ENCODE measurements at places on chromosomes 11 and 22.

DNA sequence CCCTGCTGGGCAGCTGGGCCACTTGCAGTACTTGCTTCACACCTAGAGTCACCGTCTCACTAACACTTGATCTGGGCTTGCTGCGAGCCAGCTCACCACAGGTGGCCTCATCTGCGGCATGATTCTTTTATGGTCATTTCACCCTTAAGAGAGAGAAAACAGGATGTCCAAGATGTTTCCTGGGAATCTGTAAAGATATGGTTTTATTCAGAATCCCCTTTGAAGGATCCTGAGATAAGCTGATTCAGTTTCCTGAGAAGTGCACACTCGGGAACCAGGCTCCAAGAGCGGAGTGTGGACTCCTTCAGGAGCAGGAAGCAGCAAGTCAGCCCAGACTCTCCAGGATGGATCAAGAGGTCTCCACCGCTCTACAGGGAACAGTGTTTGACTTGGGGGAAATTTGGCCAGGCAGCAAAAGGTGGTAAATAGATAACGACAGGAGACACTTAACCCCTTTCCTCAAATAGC, 21.8 kb upstream of the TP53AIP1 start:
- DNase-seq = no peak

DNA sequence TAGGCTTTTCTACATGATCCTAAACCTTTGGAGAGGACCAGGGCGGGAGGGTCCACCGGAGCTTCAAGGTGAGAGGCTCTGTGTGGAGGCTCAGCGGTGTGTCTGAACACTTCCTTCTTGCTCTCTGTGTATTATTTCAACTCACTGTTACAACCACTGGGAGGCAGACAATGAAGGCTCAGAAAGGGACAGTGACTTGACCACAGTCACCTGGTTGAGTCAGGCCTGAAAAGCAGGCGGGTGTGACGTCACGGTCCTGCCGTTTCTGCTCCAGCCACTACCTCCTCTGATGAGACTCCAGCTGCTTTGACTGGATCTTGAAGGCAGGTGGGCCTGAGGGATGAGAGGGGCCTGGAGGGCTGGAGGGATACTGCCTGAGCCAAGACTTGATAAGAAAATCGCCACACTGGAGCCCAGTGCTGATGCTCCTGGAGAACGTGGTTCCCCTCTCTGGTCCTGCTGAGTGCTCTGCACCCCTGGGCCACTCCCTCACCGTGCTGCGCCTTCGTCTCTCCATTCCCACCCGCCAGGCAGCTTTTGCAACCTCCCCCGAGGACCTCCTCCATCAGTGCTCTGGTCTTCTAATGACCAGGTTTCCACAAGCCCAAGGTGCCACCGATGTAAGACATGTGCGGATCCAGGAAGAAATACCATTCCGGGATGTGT, 27.9 kb downstream of the KCNC1 start:
- no peak for DNase-seq

- DNase-seq = no peak
These were observed 9.7 kb downstream of the KDELR3 start for GRCh38 chr22:38477585-38477984.

GRCh38 chr11:61476371-61476770, 32.2 kb upstream of the LRRC10B start:
- DNase-seq = no peak

DNA sequence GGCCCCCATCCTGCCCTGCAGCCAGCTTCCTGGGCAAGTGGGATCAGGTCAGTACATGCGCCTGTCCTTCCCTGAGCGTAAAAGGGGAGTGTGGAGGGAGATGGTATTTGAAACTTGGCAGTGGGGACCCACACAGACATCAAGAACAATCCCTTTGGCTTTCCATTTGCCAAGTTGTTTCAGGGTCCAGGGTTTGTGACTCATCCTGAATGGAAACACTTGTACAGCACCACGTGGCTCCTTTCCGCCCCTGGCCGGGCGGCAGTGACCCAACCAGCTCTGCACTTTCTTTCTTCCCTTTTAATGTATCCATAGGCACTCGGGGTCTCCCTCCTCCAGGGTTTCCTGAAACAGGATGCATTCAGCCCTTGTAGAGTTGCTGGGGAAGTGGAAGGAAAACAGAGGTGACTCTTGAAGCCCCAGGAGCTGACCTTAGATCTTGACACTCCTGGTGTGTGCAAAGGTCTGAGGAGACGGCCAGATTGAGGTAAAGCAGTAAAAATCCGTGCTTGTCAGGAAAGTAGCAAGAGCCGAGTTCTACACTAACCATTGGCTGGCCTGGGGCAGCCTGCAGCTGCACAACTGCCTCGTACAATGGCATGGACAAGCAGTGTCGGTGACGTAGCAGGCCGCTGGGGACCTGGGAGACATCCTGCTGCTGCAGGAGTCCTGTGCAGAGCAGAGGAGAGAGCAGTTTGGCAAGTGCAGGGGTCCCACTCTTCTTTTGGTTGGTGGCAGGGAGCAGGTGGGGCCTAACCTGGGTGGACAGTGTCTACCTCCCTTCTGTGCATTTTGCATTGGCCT, 189.8 kb downstream of the SNX19 start:
- DNase-seq = peak; percentile 53

DNA sequence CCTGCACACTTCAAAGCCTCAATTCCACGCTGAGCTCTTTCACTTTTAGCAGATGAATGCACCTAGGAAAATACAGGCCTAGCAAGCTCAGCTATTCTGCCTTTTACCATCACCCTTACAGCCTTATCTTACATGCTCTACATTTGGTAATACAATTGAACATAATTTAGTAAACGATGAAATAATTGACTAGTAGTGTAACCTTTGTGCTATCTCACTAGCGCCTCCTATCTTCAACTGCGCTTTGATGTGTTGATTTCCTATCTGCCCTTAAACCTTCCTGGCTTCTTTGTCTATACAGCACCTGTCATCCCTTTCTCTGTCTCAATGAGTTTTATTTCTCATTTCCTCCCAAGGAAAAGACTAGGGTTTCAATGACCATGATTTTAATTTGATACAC, 149.7 kb downstream of the LRRC4C start:
- DNase-seq = no peak

GRCh38 chr11:96579656-96580055, 189.8 kb downstream of the JRKL start:
- no peak for DNase-seq

GRCh38 chr11:8061555-8062428, 19.2 kb upstream of the TUB start:
- DNase-seq = no peak

DNA sequence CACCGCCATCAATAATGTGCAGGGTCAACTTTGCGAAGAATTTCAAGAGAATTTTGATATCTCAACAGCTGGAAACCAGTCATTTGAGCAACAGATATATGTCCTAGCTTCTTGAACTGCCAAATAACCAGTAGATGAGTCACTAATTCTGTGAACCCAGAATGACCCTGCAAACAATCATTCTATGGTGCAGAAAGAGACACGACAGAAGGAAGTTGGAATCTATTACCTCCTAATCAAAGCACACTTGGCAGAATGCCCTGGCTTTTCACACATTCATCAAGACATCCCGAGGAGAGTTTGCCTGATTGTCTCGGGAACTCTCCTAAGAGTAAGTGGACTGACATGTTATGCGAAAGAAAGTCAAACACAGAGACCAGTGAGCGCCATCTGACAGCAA, 621.1 kb downstream of the OPCML start:
- DNase-seq = no peak

GRCh38 chr11:7347611-7348431, 96.1 kb downstream of the SYT9 start:
- DNase-seq = no peak

- no peak for DNase-seq
These were observed 741.4 kb downstream of the NTM start for GRCh38 chr11:132111838-132112237.

DNA sequence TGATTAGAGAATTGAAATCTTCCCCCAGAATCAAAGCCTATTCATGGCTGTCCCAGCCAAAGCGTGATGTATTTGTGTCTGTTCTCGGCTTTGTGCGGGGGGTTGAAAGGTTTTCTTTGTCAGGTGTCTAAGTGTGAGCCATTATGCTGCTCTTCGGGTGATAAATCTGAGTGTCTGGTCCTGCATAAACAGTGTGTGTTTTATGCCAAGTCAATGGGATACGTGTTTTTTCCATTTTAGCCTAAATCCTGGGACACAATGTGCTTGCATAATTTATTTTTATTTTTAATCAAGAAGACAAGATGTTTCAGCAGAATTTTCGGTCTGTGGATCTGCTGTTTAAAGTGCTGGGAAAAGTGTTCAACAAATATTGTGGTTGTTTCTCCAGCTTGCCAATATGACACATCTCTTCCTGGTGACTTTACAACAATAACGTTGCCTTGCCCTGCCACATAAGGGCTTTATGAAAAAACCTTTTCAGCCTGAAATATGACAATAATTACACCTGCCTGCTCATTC, 267.8 kb downstream of the TBC1D22A start:
- no peak for DNase-seq

- DNase-seq = no peak
These were observed 136.6 kb upstream of the NAV2 start for GRCh38 chr11:19576054-19576453.

GRCh38 chr11:60182541-60183330, at the start of gene MS4A6A:
MS4A6A (minus strand) TSS chr11:60183083; CDS start chr11:60181727, 1,356 bp downstream.
- DNase-seq = no peak

- DNase-seq = no peak
These were observed at the start of gene EFEMP2 for GRCh38 chr11:65872586-65873317. EFEMP2 (minus strand) TSS chr11:65872800; CDS start chr11:65872354, 446 bp downstream.

DNA sequence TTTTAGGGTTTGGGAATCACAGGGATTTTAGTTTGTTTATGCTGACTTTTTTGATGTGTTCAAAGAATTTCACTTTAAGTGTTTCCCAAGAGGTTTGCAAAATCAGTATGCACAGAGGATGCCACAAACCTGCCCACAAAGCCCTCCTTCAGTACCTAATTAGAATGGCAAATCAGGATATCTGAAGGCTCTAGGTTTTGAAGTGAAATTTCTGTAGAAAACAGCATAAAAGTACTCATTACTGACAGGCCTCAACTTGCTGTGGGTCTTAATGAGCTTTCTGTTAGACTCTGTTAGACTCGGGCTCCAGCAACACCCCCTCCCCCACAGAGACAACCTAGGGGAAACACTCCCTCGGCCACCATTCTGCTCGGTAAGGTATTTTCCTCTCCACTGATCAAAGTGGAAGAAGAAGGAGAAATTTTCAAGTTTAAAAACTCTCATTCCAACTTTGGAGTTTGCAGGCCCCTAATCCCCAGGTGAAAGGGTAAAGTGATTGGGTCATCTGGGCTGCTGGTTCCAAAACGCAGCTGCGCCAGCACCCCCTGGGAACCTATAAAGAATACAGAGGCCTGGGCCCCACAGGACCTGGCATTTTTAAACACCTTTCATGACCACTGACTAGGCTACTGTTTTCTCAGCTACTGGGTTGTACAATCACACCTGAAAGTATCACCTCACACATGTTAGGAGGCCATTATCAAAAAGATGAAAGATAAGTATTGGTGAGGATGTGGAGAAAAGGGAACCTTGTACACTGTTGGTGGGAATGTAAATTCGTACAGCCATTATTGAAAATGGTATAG, 67.5 kb downstream of the PLEKHA7 start:
- no peak for DNase-seq

- DNase-seq = no peak
These were observed 4.2 kb downstream of the VPS26B start for GRCh38 chr11:134228625-134229024.

- DNase-seq = no peak
These were observed 17.6 kb downstream of the C22orf31 start for GRCh38 chr22:29043906-29044575.

GRCh38 chr11:113781682-113782081, 2.1 kb downstream of the CLDN25 start:
- DNase-seq = no peak

- DNase-seq = no peak
These were observed 203.8 kb downstream of the SNX19 start for GRCh38 chr11:130712480-130712879.

DNA sequence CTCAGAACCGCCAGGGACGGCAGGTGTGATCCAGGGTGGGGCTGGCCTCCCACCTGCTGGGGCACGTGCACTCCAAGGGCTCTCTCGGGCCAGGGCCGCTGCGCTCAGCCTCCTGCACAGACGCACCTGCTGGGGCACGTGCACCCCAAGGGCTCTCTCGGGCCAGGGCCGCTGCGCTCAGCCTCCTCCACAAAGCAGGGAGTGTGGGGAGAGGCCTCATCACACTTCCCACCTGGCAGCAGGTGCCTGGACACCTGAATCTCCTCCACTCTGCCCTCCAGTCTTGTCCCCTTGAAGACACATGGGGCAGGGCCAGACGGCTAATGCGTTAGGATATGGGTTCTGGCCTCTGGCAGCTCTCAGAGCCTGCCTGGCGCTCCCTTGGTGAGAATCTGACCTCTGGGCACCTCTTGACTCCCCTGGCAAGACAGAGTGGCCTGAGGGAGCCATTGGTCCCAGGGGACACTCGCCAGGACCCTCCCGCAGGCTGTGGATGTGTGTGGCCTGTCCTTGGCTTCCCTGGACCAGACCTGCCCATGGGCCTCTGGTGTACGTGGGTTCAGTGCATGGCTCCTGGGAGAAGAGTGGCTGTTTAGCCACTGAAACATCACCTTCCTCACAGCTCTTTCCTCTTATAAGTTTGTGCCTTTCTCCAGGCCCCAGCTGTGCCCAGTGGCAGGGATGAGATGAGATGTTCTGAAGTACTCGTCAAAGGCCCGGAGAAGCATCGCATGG, 73.5 kb downstream of the BRD1 start:
- DNase-seq = no peak

GRCh38 chr11:111089759-111090158, 155.8 kb upstream of the POU2AF2 start:
- DNase-seq = no peak

GRCh38 chr11:104918113-104918824, 20.0 kb upstream of the CASP12 start:
- DNase-seq = no peak

GRCh38 chr11:69333879-69334278, 39.9 kb downstream of the MYEOV start:
- no peak for DNase-seq

- DNase-seq = no peak
These were observed 5.4 kb downstream of the FDX1 start for GRCh38 chr11:110434952-110435779.

- DNase-seq = no peak
These were observed 720 bp downstream of the FAM118A start for GRCh38 chr22:45310331-45310976.

DNA sequence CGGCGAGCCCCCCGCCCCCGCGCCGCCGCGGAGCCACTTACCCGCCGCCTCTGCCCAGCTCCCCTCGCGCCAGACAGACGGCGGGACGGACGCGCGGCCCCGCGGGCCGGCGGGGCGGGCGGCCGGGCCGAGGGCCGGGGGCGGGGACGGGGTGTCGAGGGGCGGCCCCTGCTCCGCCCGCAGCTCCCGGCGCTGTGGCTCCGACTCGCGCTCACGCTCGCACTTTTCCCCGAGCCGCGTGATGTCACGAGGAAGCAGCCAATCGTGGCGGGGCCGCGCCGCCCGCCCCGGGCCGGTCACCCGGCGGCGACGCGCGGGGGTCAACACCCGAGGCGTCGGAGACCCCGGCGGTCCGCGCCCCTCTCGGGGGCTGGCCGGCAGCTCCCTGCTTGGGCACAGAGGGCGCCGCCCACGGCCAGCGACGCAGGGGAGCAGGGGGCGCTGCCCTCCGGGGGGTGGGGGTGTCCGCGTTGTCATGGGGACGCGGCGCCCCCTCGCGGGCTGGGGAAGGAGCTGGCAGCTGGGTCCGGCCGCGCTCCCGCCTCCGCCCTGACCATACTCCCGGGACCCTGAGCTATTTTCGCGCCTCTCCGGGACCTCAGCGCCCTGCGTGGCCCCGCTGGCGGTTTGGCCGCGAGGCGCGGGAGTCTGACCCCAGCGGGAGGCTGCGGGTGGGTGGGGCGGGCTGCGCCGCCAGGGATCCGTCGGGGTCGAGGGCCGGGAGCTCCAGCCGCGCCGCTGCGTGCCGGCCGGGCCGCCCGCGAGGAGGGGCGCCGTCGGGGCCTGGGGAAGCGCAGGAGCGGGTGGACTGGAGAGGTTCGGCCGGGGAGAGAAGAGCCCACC, at the start of gene CHRM4:
TSS of gene CHRM4 (minus strand) at position 199 of the 843 bp plus-strand sequence. CDS start 5,219 bp downstream, outside the sequence.
- no peak for DNase-seq
